Activated CD8-positive, alpha-beta memory T cell treated with anti-CD3 and anti-CD28 coated beads for 24 hours (primary cell): ENCODE measurements at places on chromosomes 3 and 15.
A peak's percentile ranks its signal among the peaks of the same experiment; 100 is the strongest.

DNA sequence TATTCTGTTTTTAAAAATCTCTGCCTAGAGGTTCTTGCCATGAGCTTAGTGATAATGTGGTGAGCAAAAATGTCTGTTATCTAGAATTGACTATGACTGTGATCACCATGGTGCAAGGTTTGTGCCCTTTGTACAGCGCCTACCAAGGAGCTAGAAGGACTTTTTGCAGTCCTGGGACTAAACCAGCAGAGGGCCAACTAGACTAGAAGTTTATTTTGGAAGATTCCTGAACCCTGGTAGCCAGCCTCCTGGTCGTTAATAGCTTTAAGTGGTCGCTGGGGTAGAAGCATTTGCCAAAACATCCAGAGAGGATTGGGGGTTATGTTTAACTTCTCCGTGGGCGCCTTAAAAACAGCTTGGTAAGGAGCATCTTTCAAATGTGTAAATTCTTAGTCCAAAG lies 7.8 kb downstream of the SCG5 start:
- DNase-seq, result no peak

DNA sequence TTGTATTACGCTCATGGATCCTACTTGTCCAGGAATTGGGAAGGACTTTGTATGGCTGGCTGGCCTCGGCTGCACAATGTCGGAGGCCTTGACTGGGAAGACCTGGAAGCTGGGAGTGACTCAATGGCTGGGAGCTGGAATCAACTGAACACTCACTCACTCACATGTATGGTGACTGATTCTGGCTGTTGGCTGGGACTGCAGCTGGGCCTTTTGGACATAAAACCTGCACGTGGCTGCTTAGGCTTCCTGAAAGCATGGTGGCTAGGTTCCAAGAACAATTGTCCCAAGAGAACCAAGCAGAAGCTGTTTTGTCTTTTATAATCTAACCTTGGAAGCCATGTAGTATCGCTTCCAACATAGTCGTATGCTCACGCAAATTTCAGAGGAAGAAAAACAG lies 38.0 kb upstream of the CMTM8 start:
- DNase-seq, result no peak

GRCh38 chr15:40449275-40449674 lies 8.5 kb downstream of the BAHD1 start:
- no peak for DNase-seq

GRCh38 chr3:109132801-109133473 lies 3.6 kb upstream of the C3orf85 start:
- DNase-seq, result no peak

DNA sequence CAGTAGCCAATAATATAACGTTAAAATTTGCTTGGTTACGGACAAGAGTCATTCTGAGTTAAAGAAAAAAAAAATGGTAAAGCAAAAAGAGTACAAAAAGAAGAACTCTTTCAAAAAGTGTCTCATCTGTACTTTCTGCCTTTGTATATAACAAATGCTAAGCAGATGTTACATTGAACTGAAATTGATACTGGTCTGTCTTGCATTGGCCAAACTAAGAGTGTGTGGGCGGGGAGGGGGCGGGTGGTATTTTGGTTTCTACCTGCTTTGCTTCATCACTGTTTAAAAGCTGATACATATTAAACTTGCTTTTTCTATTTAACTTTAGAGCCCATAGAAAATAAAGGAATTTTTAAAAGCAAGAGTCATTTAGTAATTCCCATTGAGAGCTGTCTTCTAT lies 215.0 kb upstream of the THBS1 start:
- no peak for DNase-seq

GRCh38 chr3:32026593-32026992 lies 45.0 kb downstream of the ZNF860 start:
- no peak for DNase-seq

DNA sequence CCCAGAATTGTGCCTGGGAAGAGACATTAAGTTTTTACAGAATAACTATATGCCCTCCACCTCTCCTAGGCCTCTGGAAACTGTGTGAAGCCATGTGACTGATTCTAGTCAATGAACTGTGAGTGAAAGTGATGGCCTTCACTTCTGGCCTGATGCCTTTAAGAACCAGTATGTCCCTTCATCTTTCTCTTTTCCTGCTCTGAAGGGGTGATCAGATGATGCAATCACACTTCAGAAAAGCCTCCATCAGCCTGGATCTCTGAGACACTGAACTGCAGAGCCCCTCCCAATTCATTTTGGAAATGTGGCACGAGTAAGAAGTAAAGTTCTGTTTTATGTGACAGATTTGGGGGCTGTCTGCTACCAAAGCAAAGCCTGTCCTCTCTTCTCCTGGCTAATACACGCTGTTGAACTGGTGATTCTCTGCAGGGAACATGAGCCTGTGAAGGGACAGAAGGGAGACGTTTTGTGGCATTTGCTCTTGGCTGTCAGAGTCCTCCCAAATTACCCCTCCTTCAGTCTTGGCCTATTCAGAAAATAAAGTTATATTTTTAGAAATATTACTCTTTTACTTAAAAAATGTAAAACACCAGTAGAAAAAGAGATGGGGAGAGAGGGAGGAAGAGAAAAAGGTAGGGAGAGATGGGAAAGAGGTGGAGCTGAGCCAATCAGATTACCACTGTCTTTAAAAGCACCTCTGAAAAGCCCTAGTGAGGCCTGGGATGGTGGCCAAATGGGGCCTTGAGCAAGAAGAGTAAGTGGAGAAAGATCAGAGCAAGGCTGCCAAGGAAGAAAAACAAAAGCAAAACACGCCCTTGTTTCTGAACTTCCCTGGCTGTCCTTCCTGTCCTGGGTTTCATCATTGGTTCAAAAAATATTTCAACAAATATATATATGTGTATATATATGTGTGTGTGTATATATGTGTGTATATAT lies 40.9 kb upstream of the RYK start:
- peak; percentile 49 for DNase-seq

DNA sequence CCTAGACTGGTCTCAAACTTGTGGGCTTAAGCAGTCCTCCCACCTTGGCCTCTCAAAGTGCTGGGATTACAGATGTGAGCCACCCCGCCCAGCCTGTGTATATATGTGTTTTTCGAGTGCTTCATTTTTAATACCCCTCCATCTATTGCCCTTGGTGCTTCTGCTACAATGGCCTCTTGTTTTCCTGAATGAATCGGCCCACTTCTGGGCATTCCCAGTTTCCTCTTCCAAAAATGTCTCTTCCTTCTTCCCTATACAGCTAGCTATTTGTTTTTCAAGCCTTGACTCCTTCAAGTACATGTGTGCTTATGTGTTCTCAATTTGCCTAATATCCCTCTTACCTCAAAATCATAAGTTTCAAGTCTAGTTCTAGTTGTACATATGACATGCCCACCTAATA lies 16.7 kb downstream of the DIPK2A start:
- no peak for DNase-seq

DNA sequence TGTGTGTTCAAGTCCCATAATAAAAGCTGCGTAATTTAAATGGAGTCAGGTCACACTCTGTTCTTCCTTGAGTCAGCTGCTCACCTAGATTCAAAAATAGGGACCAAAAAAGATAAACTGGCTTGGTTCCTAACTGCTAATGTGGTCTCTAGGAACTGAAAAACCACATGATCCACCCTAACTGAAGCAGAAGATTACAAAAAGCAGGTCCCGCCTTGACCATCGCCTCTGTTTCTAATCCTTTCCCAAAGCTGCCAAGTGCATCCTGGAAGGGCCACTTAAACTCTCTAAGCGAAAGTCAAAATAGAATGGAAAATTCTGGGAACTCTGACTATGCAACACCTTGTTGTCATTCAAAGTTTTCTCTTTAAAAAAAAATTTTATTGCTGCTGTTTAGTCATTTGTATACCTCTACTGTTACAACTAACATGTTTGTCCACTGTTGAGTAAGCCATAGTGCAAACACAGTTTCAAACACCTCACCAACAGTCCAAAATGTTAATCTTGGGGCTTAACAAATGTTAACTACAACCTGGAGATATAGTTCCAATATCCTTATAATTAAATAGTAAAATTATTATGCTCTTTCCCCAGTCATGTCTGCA lies 88.9 kb upstream of the THBS1 start:
- no peak for DNase-seq

DNA sequence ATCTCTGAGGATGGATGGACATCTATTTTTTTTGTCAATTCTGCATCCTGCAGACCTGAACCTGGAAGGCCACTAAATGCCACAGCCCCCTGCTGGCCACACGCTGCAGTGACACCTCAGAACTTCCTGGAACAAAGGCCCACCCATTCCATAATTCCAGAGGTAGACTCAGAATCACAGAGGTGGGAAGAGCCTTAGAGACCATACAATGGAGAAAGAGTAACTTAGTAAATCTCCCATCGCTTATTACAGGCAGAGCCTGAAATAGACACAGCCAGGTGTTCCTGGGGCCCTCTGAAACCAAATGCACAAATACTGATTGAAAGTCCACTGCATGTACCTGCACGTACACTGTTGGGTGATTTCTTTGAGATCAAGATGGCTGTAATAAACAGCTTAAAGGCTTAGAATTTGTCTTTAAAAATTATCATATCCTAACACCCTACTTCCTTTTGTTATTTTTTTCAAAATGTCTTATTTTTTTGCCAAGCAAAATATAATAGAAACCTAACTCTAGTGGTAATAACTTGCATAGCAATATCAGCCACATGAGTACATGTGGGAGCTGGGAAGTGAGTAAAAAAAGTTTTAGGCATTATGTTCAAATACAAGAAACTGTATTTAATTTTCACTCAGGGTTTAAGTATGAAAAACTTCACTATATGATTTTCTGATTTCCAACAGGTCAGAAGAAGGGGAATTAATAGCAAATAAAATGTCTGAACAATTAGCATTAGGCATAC lies 62.7 kb downstream of the EOMES start:
- peak; percentile 69 for DNase-seq

DNA sequence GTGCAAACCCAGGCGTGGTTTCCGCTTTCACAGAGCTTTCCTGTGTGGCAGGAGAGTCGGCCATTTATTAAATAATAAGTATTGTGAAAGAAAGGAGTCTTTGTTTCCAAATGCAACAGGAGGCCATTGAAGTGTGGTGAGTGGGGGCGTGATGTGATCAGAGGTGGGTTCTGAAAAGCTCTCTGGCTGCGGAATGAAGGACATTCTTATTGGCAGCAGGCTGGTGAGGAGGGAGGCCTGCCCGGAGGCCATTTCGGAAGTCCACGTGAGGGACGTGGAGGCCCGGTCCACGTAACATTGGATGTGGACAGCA lies 11.1 kb downstream of the ARNT2 start:
- no peak for DNase-seq

DNA sequence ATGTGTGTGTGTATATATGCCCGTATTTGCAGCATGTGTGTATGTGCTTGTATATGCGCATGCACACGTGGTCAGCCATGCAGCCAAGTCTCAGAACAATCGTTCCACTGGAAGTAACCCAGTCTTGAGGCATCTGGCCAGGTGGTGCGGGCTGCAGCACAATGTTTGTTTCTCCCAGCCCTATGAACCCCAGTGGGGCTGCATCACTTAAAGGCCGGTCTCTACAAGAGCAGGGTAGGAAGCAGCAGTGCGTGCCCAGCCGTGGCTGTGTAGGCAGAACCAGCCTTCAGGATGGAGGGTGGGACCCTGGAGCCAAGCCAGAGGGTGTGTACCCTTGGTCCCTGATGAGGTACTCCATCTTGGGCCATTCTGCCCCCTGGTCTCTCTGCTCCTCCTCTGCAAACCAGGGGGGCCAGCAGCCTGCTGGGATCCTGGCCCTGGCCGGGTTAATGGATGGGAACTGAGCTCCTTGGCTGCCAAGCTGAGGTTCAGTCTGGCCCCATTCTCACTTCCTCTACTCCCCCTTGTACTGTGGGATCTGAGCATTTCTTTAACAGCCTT lies 11.8 kb downstream of the KLF13 start:
- DNase-seq, result no peak

GRCh38 chr15:41881920-41882688 lies 11.7 kb downstream of the SPTBN5 start:
- DNase-seq, result no peak

DNA sequence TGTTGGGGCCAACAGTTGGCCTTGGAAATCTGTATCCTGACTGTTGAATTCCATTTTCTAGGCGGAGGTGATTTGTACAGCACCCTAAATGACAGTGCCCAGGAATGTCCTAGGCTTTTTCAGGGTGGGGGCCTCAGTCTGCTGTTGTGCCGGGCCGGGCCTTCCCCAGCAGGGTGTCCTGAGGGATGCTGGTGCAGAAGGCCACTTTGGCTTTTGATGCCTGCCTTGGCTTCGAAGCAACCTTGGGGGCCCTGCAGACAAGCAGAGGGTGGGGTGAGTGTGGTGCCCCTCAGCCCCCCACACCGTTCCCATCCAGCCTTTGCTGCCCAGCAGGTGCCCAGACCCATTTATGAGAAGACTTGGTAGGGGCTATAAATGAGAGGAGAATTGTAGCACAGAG lies 33.0 kb downstream of the SYNM start:
- DNase-seq, result peak; percentile 21

- DNase-seq, result peak; percentile 84
Measured at GRCh38 chr15:74776821-74777768, 4.8 kb upstream of the CSK start.

GRCh38 chr3:175741951-175742350 lies 882.8 kb downstream of the NAALADL2 start:
- no peak for DNase-seq

- DNase-seq, result no peak
Measured at GRCh38 chr3:65875393-65876027, 163.2 kb downstream of the MAGI1 start.

GRCh38 chr3:40677321-40677720 lies 152.6 kb downstream of the ZNF621 start:
- no peak for DNase-seq

DNA sequence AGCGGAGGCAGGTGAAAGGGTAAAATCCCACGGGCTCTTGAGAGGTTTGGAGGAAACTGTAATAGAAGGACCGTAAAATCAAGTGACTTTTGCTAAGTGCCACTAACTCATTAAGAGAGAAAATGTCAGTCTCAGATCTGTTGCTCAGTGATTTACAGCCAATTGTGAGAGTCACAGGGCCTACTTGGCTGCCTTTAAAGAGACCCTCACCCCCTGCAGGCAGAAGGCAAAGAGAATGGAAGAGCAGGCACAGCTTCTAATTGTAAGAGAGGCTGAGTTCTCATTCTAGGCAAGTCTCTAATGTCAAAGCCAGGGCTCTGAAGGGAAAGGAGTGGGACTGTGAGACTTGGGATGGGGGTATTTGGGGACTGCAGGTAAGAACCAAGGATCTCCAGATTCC lies 9.3 kb upstream of the SYNM start:
- no peak for DNase-seq

GRCh38 chr3:13487403-13487802 lies 7.3 kb downstream of the HDAC11 start:
- no peak for DNase-seq

DNA sequence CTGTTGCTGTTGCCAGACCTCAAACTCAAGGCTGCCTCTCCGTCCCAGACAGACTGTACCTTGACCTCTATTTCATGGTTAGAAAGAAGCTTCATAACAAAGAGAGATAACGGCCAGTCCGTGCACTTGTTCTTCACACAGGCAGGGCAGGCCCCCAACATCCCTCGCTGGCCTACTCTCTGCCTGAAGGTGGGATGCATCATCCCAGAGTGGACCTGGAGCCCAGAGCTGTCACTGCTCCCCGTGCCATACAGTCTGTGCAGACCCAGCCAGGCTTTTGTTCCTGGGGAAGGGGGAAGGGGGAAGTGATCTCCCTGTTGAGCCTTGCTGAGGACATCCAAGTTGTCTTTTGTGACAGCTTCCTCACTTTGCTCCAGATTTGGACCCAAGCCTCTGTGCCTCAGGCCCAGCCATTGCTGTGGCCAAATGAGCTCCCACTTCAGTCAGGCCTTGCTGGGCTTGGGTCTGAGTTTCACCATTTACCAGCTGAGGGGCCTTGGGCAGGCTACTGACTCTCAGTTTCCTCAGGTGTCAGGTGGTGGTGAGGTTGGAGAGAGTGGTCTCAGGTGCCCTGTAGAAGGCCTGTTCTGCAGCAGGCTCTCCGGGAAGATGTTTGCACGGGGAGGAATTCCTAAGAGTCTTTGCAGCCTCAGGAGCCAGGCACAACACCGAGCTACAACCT lies 141.6 kb downstream of the DNAJB8 start:
- peak; percentile 45 for DNase-seq
